Right ventricle myocardium superior (tissue), 1 donor: ENCODE measurements at places on chromosomes 3 and 15.

- DNase-seq = no peak
These were observed 26.3 kb downstream of the DPH6 start for GRCh38 chr15:35519541-35520149.

GRCh38 chr3:146250449-146251382 lies at the start of gene PLSCR4:
TSS of gene PLSCR4 (minus strand) at chr3:146251105. CDS start at chr3:146222071, 29,034 bp downstream.
- peak; percentile 91 for DNase-seq

- DNase-seq = no peak
These were observed 2.5 kb downstream of the GXYLT2 start for GRCh38 chr3:72890166-72890925.

DNA sequence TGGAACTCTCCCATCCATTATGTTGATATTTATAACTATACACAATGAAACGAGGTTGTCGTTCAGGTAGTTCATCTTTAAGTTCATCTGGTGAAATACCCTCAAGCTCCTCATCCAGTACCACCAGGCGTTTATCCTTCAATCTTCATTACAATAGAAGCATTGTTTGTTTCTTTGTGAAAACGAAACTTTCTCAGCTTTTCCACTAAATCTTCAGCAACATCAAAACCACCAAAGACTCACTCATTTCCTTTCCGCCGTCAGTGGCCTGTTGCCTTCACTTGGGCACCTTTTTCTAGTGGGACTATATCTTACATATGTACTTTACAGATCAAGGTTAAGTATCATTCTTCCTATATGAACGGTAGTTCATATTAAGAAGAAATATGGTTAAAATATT lies 44.1 kb upstream of the TFG start:
- no peak for DNase-seq

- DNase-seq = no peak
These were observed 218.5 kb downstream of the BBX start for GRCh38 chr3:107740992-107741896.

DNA sequence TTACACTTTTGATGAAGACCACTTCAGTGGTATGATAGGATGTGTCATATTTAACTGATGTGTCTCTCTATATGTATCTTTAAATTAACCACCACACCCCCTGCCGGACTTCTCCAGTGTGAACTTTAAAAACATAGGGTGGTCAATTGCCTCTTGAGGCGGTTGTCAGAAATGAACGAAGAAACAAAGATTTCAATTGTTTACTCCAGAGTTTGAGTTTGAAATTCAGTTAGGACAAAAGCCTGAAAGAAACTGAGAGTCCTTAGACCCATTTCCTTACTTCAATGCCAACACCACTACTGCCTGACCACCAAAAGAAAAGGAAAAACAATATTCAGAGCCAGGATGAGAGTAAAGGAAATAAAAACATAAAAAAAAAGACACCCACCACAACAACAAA lies 40.2 kb downstream of the VGLL3 start:
- DNase-seq = no peak

DNA sequence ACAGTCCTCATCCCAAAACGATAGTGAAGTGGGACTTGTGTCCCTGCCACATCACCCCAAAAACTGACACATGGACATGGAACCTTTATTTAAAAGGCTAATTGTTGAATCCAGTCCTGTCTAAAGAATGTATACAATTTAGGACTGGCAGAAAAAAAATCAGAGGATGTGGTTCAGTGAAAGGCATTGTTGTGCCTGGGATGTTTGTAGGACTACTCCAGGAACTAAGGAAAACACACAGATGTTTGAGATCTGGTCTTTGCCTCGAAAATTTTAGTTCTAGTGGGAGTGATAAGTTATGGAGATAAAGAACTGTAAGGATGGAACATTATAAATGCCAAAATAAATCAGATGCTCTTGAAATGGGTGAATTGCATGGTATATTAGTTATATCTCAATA lies 27.2 kb downstream of the VGLL4 start:
- DNase-seq = no peak

GRCh38 chr3:54871867-54872266 lies 56.0 kb downstream of the LRTM1 start:
- no peak for DNase-seq

DNA sequence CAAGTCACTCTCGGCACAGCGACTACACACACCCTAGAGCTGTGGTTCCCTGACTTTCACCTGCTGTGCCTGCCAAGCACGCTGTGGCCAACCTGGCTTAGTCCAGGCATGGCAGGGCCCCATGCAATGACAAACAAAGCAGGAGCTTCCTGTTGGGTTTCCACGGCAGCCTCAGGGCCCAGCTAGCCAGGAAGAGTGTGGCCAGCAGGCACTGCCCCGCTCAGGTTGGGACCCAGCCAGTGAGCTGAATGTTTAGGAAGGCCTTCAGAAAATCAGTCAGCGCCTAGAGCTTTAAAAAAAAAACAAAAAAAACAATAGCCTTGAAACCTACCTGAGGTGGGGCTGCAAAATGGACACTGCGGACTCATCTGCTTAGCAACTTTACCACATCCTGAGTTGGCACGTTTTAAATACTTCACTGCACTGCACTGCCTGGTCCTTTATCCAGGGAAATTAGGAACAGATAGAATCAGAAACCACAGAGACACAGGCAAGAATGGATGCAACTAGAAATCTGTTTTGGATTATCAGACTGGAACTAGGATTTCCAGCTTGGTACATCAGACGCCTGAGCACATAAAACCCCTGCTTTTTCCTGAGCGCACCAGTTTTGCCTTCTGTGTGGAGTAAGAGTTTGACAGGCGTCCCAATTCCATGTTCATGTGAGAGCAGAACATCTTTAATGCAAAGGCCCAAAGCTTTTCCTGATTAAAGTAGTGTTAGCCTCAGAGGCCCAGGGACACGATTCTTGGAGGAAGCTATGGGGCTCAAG lies 36.2 kb upstream of the LDHAL6B start:
- DNase-seq = peak; percentile 57

- DNase-seq = no peak
These were observed 20.2 kb downstream of the LRIG1 start for GRCh38 chr3:66480666-66481065.

GRCh38 chr3:18740631-18741583 lies 315.8 kb upstream of the SATB1 start:
- DNase-seq = no peak

DNA sequence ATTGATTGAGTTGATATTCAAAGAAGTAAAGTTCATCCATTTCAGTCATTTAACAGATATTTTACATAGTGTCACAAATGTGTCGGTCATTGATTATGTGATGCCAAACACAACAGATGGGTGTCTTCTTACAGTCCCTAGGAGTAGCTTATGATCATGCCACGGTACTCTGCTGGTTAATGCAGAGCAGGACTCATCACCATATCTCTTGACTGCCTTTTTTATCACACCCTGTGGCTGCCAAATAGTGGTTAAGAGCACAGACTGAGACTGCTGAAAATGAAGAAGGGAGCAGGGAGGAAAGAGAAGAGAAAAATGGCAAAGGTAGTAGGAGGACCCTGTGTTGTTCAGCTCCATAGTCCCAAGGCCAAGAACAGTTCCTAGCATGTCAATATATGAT lies 12.8 kb upstream of the TIMMDC1 start:
- no peak for DNase-seq
